ENCODE measurements at places on chromosomes 3 and 15.

DNA sequence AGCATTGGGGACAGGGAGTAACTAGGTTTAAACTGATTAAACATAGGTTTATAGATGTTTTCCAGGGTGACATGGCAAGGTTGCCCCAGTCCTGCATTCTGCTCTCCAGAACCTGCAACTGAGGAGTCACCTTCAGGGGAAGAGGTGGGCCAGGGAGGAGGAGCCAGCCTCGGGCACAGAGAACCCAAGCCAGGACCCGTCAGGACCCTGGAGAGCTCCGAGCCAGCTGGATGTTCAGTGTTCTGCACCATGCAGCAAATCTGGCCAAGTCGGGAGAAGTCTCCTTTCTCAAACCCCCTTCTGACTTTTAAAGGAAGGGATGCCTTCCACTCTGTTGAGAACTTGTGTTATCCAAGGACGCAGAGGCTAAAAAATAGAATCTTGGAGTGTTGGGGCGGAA, 62.1 kb upstream of the SLC6A11 start:
- no peak for DNase-seq

DNA sequence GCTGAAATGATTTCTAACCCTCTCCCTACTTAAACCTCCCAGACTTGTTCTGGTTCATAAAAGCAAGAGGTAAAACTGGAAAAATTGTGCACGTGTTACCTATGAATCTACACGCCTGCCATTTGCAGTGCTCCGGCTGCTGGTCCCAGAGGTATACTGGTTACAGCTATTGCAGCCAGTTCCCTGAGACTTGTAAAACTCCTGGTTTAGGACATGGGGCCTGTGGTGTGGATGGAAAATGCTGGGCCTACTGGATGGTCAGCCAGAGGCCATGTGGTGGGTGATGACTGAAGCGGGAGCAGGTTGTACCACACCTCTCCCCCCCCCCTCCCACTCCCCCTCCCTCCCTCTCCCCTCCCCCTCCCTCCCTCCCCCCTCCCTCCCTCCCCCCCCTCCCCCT, 45.0 kb downstream of the SENP2 start:
- no peak for DNase-seq

DNA sequence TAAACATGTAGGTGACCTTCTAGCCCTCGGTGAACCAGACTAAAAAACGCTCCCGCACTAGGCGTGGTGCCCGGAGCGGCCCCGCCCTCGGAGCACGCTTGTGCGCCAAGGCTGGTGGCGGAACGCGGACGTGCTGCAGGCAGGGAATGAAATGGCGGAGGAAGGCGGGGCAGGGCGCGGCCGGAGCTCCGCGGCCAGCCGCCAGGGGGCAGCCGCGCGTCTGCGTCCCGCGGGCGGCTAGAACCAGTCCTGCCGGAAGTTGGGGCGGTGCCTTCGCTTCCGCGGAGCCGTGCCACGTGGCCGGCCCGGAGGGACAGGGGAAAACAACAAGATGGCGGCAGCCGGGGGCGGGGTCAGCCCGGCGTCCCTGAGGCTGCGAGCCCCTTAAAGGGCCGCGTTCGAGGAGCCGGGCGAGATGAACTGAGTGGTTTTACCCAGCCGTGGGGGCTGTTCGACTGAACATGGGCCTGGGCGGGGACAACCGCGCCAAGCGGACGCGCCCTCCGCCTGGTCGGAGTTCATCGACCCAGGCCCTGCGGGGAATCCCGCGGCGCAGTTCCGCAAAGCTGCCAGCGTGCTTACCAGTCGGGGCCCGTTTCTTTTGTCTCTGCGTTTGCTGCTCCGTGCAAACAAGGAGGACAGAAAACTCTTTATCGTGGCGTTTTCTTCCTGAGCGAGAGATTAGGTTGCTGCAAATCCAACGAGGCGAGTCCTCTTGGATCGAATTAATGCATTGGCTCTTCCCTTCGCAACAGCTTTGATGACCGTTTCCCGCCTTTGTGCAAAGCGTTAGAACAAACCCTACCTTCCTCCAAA, 90.9 kb upstream of the CHD2 start:
- DNase-seq = peak; percentile 55

DNA sequence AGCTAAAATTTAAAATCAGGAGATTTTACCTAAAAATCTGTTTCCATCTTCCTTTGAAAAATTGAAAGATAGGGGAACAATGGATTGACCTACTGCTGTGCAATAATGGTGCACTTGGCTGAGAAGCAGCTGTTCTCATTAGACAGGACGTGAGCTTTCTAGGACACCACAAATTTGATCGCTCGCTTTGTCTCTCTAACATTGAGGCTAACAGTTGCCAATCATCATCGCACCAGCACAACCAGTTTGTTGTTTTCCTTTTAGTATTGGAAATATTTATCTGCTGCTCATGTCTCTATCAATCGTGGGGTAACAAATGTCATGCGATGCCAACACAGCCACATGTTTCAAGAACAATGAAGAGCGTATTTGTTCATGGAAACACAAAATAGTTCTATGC, 228.8 kb upstream of the P2RY1 start:
- DNase-seq = no peak

GRCh38 chr15:101210058-101210457, 41.8 kb downstream of the CHSY1 start:
- DNase-seq = no peak

- DNase-seq = peak; percentile 20
Observed at GRCh38 chr3:130276203-130276803, 69.2 kb upstream of the COL6A5 start.

DNA sequence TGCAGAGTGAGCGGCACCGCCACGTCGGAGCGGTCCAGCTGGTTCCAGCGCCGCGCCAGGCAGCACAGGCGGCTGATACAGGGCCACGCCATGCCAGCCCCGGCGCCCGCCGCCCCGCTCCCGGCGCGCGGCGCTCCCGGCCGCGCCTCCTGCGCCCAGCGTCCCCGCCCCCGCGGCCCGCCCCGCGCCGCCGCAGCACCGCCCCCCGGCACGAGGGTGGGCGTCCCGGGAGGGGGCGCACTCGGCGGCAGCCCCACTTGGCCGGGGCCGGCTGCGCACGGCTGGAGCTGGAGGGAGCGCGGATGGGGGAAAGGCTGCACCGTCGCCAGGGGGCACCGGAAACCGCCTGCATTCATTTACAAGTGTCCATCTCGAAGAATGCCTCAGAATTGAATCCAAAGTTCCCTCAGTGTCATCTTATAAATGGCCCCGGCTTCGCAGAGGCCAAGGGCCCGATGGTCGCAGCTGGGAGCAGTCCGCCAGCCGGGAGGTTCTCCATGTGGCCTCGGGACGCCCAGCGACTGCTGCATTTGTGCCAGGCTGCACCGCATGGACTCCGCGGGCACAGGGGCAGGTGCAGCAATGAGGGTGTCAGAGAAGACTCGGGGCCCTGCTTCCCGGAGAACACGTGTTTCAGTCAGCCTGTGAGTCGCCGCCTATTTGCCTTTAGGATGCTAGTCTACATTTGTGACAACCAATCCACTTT, at the start of gene MAP6D1:
MAP6D1 (minus strand) TSS at position 122 of the 706 bp plus-strand sequence; CDS start at position 92, 30 bp downstream.
- no peak for DNase-seq

DNA sequence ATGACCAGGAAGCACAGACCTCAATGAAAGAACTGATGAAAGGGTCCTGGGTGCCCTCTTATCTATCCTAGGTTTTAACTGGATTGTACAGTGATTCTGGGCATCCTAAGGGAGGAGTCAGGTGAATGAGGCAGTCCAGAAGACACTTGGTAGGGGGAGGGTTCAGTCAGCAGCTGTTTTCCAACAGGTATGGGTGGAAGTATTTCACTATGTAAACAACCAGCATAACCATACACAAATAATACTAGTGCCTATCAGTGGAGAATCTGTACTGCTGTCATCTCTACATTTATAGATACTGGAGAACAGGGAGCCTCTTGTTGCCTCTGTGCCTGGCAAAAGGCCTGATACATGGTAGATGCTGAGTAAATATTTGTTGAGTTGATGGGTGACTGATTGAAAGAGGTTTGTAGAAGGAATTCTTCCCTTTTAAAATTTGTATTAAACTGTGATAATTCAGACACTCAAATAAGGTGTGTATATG, 328.5 kb downstream of the RBMS3 start:
- no peak for DNase-seq

DNA sequence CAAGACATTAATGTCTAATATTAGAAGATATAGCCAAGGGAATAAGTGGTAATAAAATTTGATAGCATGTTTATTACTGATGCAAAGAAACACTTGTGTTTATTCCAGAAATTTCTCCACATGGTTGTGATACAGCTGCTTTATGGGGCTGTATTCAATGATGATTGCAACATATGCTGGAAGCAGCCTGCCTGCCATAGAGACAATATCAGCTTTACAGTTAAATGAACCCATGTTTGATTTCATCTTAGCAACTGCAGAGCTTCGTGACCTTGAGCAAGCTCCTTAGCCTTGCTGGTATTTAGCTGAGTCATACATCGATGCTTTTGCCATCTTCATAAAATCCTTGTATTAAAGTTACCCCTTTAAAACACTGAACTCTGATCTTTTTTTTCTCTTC, 168.1 kb upstream of the STAC start:
- peak; percentile 11 for DNase-seq

DNA sequence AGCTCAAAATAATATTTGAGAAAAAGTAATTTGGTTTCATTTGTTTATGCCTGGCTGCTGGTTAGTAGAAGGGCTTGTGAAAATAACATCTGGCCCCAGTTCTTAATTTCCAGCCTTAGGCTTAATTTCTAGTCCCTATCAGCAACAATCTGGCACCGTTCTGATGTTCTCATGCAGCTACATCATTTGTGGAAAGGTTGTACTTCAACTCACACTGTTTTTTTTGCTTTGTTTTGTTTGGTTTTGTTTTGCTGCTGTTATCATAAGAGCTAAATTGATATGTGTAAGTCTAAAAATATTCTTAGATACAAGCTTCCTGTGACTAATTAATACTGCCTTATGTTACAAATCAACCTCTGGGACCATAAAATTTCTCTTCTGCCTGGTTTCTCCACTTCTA, 8.9 kb downstream of the CPA3 start:
- no peak for DNase-seq

Data from non-pigmented ciliary epithelial cell (primary cell).